ENCODE measurements at places on chromosomes 6 and 20.

DNA sequence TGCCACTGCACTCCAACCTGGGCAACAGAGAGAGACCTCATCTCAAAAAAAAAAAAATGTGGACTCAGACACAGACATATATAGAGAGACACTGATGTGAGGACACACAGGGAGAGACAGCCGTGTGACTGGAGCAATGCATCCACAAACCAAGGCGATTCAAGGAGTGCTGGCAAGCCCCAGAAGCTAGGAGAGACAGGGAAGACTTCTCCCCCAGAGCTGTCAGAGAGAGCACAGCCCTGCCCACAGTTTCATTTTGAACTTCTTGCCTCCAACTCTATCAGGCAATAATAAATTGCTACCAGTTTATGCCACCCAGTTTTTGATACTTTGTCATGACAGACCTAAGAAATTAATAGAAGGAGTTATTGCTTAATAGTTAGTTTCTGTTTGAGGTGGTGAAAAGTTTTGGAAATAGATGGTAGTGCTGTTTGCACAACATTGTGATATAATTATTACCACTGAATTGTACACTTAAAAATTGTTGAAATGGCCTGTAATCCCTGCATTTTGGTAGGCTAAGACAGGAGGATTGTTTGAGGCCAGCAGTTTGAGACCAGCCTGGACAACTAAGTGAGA lies 5.1 kb upstream of the MDFI start:
- no peak for DNase-seq

DNA sequence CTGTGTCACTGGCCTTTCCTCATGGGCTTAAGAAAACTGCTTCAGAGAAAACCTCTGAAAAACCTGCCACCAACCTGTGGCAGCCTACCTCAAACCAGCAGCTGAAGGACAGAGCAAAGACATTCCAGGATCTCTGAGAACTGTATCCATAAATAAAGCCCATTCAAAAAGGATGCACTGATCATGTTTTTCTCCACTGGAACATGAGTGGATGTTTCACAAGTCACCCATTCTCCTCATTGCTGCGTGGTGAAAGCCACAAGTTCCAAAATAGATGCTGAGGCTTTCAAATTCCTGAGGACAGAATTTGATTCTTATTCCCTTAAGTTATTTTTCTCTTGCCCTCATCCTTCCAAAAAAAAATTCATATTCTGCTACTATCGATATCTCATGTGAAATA lies 280.6 kb downstream of the KHDC1L start:
- DNase-seq, result no peak

- no peak for DNase-seq
Observed at GRCh38 chr6:162497389-162497788, 230.2 kb downstream of the PRKN start.

GRCh38 chr20:53800883-53801604 lies 207.4 kb upstream of the ZNF217 start:
- DNase-seq, result no peak

GRCh38 chr6:22668307-22668706 lies 98.9 kb downstream of the HDGFL1 start:
- DNase-seq, result no peak

- DNase-seq, result no peak
Observed at GRCh38 chr20:59577037-59577808, 27.1 kb upstream of the PHACTR3 start.

DNA sequence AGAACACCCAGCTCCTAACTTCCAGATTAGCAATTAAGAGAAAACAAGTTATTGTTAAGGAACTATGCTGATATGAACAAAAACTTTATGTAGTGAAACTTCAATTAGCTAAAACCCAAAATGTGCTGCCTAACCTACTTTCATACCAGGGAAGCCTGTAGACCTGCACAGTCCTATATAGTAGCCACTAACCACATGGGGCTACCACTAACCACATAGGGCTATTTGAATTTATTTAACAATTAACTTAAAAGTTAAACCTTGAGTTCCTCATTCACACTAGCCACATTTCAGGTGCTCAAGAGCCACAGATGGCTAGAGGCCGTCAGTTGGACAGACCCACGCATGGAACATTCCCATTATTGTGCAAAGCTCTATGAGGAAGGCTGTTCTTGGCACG lies 72.4 kb upstream of the LAMP5 start:
- no peak for DNase-seq

GRCh38 chr6:157326979-157327378 lies 3.7 kb upstream of the TMEM242 start:
- no peak for DNase-seq

GRCh38 chr6:157514659-157515496 lies 133.9 kb downstream of the ZDHHC14 start:
- no peak for DNase-seq

Measured in activated T-cell treated with anti-CD3 and anti-CD28 coated beads, Interleukin-2, amount 50 U/mL, for 1 hour (primary cell).